ENCODE measurements at places on chromosomes 5 and 9. TPM values are rescaled to one million over a fixed set of nuclear protein-coding genes. Genes with fewer than 3 reads are reported as not detected.

DNA sequence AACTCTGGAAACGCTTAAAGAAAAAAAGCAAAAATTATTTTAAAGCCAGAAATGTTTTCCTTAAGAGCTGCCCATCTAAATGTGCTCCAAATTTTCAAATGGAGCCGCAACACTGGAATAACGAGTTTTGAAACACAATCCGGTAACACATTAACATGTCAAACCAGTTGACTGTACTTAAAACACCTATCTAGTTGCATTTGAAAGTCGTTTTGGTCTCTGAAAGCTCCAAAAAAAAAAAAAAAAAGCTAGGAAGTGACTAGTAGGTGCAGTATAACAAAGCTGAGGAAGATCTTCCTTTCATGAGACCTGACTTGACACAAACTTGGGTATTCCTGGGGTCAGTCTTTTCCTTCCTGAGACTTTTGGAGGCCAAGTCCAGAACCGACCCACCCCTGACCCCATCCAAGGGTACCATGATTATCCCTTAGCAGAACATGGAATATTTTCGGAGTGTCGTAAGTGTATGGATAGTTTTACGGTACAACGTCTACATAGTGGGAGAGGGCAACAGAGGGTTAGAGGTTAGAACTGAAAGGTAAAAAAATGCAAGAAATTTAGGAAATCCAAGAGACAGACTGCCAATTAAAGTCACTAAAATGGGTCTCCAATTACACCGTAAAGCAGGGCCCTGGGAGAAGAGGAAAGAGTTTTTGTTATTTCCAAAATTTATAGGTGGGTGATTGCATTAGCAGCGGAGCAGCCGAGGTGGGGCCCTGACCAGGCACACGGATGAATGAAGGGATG lies 812 bp downstream of the CETN3 start:
- DNase-seq, result no peak

GRCh38 chr5:73205305-73205704 lies 32.3 kb downstream of the TMEM174 start:
- no peak for DNase-seq

DNA sequence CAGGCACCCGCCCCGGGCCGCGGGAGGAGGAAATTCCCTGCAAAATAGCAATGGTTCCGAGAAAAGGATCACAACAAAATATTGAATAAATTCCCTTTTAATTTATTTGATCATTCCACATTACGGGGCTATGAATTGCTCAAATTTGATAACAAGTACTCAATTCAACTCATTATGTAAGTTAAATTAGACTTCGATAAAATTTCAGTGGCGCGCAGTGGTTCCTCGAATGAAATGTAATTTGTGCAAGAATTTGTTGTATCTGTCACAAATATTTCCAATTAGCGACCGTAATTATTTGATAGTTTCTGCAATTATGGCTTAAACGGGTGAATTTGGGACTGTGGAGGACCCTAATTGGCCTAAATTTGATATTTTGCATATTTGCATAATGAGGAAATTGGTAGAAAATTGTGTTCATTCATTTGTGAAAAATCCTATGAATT lies 76.0 kb upstream of the TBCA start:
- DNase-seq, result no peak

- no peak for DNase-seq
Observed at GRCh38 chr5:148314187-148314586, 2.0 kb downstream of the SPINK7 start.

The FOXI1 gene
- total RNA-seq, result not detected

The PCDHGB2 gene
- 15.3 TPM for total RNA-seq

DNA sequence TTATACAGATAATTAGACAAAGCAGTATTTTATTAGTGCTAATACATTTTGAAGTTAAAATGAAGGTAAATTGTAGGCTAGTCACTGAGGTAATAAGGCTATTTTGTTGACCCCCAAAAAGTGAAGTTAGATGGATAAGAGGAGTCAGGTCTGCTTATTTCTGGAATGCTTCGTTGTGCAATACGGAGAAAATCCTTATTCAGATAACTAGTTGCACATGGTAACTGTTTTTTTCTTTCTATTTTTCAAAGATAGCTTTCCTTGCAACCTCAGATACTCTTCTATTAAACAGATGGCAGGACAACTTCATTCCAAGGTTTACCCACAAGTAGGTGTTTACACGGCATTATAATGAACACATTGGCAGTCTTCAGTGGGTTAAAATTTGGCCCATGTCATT lies 101.1 kb downstream of the TMEM174 start:
- no peak for DNase-seq

DNA sequence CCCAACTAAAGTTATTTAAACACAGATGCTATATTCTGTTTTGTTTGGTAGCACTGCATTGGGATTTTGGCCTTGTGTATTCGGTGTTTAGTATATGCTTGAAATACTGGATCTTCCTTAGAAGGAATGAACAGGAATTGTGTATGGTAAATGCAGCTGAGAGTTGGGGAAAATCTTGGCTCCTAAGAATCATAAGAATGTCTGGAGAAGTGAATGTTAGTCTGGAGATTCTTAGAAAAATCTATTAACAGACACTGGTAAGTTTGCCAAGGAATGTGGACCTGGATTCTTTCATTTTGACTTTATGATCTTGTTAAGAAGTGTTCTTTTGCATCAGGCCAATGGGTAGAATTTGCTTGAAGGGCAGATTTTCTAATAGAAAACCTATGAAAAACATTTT lies 38.9 kb downstream of the SNX30 start:
- no peak for DNase-seq
